ENCODE measurements at places on chromosomes 13 and 19. TPM values are rescaled to one million over a fixed set of nuclear protein-coding genes. Genes with fewer than 3 reads are reported as not detected.

The C19orf38 gene
- total RNA-seq, result 3.9 TPM

The RDH8 gene
- not detected for total RNA-seq

The MISP gene
- total RNA-seq, result not detected

GRCh38 chr13:113860051-113860664 lies 3.7 kb downstream of the GAS6 start:
- H3K4me1 ChIP-seq, result peaks cover 4% of the 10 kb centered on the region
- DNase-seq, result no peak
- peaks cover 27% of the 10 kb centered on the region for H3K27me3 ChIP-seq
- no peak overlapping the region for H3K27ac ChIP-seq
- H3K36me3 ChIP-seq, result no peaks in the 10 kb centered on the region

GRCh38 chr19:51637362-51637978 lies 7.3 kb upstream of the SIGLEC5 start:
- H3K27ac ChIP-seq, result no peak overlapping the region
- H3K36me3 ChIP-seq, result no peaks in the 10 kb centered on the region
- no peaks in the 10 kb centered on the region for H3K4me1 ChIP-seq
- H3K4me3 ChIP-seq, result no peak overlapping the region
- H3K27me3 ChIP-seq, result peaks cover 39% of the 10 kb centered on the region

DNA sequence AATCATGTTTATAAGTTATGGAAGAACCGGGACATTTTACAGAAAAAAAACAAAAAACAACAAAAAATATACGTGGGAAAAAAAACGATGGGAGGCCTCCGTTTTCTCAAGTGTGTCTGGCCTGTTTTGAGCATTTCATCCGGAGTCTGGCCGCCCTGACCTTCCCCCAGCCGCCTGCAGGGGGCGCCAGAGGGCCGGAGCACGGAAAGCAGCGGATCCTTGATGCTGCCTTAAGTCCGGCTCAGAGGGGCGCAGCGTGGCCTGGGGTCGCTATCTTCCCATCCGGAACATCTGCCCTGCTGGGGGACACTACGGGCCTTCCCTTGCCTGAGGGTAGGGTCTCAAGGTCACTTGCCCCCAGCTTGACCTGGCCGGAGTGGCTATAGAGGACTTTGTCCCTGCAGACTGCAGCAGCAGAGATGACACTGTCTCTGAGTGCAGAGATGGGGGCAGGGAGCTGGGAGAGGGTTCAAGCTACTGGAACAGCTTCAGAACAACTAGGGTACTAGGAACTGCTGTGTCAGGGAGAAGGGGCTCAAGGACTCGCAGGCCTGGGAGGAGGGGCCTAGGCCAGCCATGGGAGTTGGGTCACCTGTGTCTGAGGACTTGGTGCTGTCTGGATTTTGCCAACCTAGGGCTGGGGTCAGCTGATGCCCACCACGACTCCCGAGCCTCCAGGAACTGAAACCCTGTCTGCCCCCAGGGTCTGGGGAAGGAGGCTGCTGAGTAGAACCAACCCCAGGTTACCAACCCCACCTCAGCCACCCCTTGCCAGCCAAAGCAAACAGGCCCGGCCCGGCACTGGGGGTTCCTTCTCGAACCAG lies 1.8 kb upstream of the APOE start:
- H3K36me3 ChIP-seq, result peaks cover 38% of the 10 kb centered on the region
- peaks cover 7% of the 10 kb centered on the region for H3K27me3 ChIP-seq
- peaks cover 5% of the 10 kb centered on the region for H3K4me1 ChIP-seq
- no peak overlapping the region for H3K4me3 ChIP-seq
- H3K27ac ChIP-seq, result no peak overlapping the region

DNA sequence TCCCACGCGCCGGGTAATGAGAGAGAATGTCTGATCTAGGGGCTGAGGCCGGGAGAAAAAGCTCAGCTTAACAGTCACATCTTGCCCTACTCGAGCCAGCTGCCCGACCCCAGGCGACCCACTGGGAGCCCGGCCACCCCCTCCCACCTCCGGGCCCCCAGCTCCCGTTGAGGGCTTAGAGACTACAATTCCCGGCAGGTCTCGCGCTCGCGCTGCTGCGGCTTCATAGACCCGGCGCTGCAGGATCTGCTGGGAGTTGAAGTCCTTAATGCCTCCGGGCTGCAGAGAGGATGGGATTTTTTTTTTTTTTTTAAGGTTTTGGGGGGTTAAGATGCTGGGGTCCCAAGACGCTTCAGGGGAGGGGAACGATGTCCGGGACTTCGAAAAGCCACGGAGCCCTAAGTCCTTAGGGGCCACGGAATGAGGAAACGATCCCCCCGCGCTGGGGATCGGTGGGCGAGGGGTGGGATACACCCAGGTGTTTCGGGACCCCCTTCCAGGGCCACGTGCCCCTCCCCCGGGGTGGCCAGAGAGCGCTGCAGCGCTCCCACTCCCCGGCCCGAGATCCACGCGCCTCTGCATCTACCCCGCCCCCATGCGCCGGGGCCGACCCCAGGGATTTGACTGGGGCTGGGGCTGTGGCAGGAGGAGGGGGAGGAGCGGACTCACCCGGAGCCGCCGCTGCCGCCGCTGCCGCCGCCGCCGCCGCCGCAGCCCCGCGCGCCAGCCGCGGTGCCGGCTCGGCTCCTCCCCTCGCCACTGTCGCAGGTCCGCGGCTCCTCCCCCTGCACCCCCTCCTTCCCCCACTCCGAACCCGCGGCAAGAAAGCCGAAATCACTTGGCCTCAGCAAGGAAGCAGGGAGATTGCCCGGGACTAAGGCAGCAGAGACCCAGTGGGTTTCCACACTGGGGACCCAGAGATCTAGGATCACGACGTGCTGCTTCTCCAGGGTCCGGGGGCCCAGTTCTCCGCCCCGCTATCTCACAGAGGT lies at the start of gene SYT3:
SYT3 (minus strand) TSS at position 761 of the 992 bp plus-strand sequence. CDS start 2,470 bp downstream, outside the sequence.
- peaks cover 30% of the 10 kb centered on the region for H3K27me3 ChIP-seq
- H3K27ac ChIP-seq, result no peak within 1 kb of the TSS
- H3K4me3 ChIP-seq, result peak within 1 kb of the TSS; percentile 66
- no peak for DNase-seq

DNA sequence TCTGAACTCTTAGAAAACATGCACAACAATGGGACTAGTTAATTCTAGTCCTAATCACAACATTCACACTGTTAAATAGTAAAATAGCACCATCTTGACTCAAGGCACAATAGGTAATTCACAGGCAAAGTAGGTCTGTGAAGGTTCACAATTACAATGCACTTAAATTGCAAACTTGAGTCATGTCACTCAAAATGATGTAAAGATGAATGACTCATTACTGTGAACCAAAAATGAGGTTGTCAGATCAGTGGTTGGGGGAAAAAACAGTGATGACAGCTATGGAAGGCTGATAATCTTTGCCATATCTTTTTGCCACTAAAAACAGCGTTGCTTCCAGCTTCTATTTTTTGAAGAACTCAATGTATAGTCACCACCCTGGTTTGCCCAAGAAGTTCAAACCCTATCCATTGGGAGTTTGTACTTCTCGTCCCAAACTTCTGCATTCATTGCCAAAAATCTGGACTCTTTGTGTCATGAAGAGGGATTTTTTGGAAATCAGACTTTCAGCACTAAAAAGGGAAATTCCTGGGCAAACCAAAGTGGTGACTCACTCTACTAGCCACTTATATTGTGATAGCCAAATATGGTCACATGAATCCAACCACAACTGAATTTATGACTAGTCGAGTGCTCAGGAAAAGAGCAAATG lies 200.9 kb upstream of the TMTC4 start:
- peaks cover 4% of the 10 kb centered on the region for H3K36me3 ChIP-seq
- peak overlapping the region; percentile 72 for H3K27ac ChIP-seq
- peaks cover 17% of the 10 kb centered on the region for H3K4me1 ChIP-seq
- peaks cover 13% of the 10 kb centered on the region for H3K27me3 ChIP-seq

DNA sequence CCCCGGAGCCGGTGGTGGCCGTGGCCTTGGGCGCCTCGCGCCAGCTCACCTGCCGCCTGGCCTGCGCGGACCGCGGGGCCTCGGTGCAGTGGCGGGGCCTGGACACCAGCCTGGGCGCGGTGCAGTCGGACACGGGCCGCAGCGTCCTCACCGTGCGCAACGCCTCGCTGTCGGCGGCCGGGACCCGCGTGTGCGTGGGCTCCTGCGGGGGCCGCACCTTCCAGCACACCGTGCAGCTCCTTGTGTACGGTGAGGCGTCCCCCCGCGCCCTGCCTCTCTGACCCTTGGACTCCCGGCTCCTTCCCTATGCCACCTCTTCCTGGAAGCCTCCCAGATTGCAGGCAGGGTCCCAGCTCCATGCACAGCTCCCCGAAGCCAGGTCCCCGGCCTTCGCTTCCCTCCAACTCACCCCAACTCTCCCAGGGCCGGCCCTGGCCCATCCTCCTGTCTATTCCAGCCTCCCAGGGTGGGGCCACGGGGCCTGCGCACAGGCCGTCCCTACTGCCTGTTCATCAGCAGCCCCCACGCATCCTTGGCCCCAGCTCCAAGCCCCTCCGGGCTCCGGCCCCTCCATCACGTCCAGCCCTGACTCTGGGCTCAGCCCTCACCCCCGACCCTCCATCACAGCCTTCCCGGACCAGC lies 1.7 kb downstream of the MADCAM1 start:
- H3K27ac ChIP-seq, result no peak overlapping the region
- H3K27me3 ChIP-seq, result peaks cover 15% of the 10 kb centered on the region
- no peak for DNase-seq

All from activated T-helper 2 cell treated with anti-CD3 and anti-CD28 coated beads, Interferon-gamma antibody, Interleukin-2, Interleukin-4, amounts not matched to agents 10 μg/mL and 5 μg/mL and 100 μg/mL, durations not matched to agents 14 hours and 24 hours and 36 hours (primary cell).